Right atrium auricular region (tissue), 2 donors: ENCODE measurements at places on chromosomes 2 and 18. TPM values are rescaled to one million over a fixed set of nuclear protein-coding genes. Genes with fewer than 3 reads are reported as not detected.

- H3K4me3 ChIP-seq, result no peak overlapping the region
- no peaks in the 10 kb centered on the region for H3K4me1 ChIP-seq
- H3K27me3 ChIP-seq, result no peaks in the 10 kb centered on the region
- no peaks in the 10 kb centered on the region for H3K36me3 ChIP-seq
- no peak overlapping the region for H3K27ac ChIP-seq
Measured at GRCh38 chr2:112788653-112789052, 4.4 kb upstream of the IL1A start.

- no peaks in the 10 kb centered on the region for H3K27me3 ChIP-seq
- DNase-seq, result peak; percentile 47
- no peak overlapping the region for H3K4me3 ChIP-seq
- no peaks in the 10 kb centered on the region for H3K36me3 ChIP-seq
- no peak overlapping the region for H3K27ac ChIP-seq
Measured at GRCh38 chr2:19879120-19879519, 22.7 kb downstream of the TTC32 start.

DNA sequence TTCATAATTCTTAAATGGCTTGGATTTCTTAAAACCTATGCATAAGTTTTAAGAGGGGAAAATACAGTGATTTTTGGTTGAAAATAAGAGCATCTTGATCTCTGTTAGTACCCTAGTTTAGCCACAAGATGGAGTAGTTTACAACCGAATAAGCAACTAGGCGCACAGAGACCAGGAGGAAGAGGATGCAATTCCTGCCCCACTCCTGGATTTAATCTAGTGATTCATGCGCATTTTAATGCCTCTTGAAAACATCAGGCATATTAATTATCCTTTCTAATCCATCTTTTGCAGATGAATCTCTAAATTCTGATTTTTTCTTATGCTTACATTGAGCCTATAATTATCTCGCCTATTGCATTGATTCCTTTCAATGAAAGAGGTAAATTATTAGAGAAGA lies 76.7 kb downstream of the MRPS9 start:
- H3K36me3 ChIP-seq, result no peaks in the 10 kb centered on the region
- H3K27me3 ChIP-seq, result no peaks in the 10 kb centered on the region
- H3K27ac ChIP-seq, result no peak overlapping the region
- DNase-seq, result no peak
- no peaks in the 10 kb centered on the region for H3K4me1 ChIP-seq

Gene MTIF2
- total RNA-seq, result 29.8 TPM

Gene ALPP
- total RNA-seq, result not detected
